Lung microvascular endothelial cell (primary cell): ENCODE measurements at places on chromosomes 1 and 21. TPM values are rescaled to one million over a fixed set of nuclear protein-coding genes. Genes with fewer than 3 reads are reported as not detected.

The KCNT2 gene
- total RNA-seq = under 0.01 TPM in 2 replicates

The TNFRSF4 gene
- 1.5 and 4.2 TPM in 2 replicates for total RNA-seq

DNA sequence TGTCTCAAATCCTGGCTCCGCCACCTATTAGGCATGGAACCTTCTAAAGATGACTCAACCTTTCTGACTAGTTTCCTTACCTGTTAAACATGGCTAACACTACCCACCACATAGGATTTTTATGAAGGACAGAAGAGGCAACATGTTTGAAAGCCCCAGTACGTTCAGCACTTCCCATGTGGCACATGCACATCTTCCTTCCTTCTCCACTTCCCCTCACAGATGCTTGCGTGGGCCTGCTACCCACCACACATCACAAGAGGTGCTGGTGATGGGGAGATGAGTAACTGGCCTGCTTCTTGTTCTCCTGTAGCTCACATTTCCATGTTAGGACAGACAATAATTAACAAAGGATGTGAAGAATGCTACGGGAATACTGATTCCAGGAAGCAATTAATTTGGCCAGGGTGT is 7.1 kb downstream of the ZBTB21 start:
- no peak for DNase-seq

DNA sequence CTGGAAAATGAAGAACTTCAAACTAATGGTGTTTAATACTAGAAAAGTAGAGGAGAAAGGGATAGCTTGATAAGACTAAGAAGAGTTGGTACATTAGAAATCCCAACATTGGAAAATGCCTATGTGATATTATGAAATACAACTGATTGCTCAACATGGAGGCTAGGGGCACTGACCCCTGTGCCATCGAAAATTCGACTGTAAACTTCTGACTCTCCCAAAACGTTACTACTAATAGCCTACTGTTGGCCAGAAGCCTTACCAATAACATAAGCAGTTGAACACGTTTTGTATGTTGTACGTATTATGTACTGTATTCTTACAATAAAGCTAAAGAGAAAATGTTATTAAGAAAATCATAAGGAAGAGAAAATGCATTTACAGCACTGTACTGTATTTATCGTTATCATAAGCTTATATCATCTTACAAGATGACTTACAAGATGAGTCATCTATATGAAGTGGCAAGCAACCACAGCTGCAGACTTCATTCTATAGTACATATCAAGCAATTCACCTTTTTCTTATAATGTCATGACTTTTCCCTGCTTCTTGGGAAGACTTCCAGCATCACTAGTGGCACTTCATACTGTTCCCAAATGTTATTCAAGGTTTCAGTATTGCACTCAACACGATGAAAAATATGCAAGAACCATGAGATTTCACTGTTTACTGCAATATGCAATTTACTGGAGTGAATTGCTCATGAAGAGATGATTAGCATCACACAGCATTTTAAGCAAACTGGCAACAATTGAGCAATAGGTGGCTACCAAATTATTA is 12.9 kb upstream of the CTSK start:
- no peak for DNase-seq

GRCh38 chr1:42953182-42954180 is 5.2 kb downstream of the SLC2A1 start:
- no peak for DNase-seq

DNA sequence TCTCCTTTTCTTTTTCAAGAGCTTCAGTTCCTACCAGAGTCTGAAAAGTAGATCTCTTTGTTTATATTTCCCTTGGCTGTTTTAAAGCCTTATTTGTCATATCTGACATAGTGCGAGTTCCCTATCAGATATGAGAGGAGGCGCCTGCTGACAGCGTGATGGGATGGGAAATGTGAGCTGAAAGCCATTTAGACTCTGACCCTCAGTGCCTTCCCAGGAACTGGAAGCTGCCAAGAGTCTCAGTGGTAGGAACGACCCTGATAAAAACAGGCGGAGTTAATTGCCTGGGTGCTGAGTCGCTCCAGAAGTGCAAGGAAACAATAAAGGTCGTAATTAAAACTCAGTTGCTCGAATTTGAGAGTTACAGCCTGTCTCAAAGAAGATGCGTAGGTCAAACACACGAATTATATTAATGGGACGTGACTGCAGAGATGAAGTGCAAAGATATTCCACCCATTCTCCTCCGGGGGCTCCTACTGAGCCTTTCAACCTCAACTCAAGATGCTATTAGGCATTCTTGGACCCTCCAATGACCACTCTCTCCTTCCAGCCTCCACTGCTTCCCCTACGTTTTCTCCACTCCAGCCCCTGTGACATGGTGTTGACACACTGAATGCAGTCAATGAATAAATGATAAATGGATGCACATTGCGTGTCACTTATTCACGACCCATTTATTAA is 84.6 kb downstream of the KAZN start:
- DNase-seq = no peak

GRCh38 chr1:164651351-164651951 is 92.5 kb downstream of the PBX1 start:
- no peak for DNase-seq

- DNase-seq = no peak
These were observed 3.3 kb downstream of the THAP3 start for GRCh38 chr1:6627841-6628545.

GRCh38 chr1:230067871-230068620 is 1.0 kb downstream of the GALNT2 start:
- DNase-seq = peak; percentile 60

DNA sequence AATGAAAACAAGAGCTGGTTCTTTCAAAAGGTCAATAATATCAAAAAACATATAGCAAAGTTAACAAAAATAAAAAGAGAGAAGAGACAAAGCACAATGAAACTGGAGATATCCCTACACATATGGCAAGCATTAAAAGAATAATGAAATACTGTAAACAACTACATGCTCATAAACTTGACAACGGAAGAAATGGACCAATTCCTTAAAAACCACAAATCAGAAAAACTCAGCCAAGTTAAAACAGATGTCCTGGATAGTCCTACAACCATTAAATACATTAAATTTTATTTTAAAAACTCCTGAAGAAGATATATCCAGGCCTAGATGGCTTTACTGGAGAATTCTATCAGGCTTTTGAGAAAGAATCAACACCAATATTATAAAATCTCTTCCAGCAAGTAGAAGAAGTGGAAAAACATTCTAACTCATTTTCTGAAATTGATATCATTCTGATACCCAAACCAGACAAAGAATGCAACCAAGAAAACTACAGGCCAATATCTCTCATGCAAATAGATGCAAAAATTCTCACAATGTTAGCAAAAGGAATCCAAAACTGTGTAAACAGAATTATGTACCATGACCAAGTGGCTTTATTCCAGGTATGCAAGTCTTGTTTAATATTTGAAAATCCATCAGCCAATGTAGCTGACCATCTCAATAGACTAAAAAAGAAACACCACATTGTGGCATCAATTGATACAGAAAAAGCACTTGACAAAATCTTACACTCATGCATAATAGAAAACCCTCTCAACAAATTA is 56.1 kb upstream of the LRRC7 start:
- DNase-seq = no peak

GRCh38 chr1:103492003-103492625 is 33.4 kb upstream of the RNPC3 start:
- no peak for DNase-seq

GRCh38 chr1:78236716-78237115 is 190.9 kb downstream of the GIPC2 start:
- DNase-seq = no peak

GRCh38 chr1:154182344-154183045 is 9.4 kb downstream of the TPM3 start:
- DNase-seq = peak; percentile 76

DNA sequence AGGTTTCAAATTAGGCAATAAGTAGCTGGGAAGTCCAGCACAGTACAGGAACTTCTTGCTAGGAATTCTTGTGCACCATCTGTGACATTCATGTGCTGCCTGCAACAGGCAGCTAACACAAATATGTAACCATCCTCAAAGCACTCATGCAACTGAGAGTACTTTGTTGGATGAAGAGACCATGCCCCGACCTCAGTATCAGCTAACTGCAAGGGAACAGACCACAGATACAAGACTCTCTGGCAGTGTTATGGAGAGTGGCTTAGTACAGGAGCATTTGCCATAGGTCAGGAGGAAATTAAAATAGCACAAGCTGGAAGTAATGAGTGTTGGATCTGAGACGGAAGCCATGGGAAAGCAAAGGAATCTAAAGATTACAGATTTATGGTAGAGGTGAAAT is 123.6 kb downstream of the LRRC53 start:
- no peak for DNase-seq

GRCh38 chr1:107419003-107419402 is 278.2 kb downstream of the NTNG1 start:
- no peak for DNase-seq

DNA sequence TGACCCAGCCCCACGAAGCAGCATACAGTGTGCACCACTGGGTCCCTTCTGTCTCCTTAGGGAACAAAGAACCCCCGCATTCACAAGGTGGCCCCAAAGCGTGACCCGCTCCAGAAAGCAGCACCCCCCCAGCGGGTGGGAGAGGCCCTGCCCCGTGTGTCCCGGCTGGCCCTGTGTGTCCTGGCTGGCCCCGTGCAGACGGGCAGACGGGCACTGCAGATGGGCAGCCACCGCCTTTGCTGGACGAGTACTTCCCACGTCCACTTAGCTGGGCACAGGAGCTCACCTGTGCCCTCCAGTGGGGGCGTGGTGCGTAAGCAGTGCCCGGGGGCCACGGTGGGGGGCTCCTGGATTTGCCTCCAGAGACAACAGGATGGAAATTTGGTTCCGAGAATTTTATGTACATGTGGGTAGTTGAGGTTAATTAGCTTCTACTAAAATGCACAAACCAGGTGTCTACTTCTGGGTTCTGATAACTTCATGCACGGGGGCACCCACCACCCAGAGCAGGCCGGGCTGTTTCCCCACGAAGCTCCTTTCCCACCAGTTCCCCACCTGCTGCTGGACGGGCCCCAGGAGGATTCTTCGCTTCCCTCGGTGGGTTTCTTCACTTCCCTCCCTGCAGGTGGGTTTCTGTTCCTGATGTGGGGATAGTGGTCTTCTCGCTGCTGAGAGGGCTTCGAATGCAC is 33.2 kb upstream of the SLC19A1 start:
- no peak for DNase-seq

DNA sequence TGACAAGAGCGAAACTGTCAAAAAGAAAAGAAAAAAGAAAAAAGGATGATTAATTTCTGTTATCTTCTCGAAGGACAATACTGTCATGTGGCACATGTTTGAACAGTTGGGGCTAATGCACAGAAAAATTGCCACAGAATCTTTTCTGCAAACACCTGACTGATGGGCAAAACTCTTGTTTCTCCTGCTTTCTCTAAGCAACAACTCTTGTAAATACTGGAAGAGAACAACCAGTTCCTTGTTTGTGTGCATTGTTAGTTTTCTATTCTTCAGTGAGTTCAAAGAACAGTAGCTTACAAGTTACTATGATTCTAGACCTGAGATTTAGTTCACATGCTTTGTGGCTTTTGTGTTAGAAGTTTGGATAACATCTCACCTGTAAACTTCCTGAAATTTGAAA is 60.7 kb downstream of the CDC14A start:
- no peak for DNase-seq
